ENCODE measurements at places on chromosomes 11 and 22. TPM values are rescaled to one million over a fixed set of nuclear protein-coding genes. Genes with fewer than 3 reads are reported as not detected.

MYH9 gene
- 1,031 TPM for total RNA-seq

- DNase-seq, result peak; percentile 74
These were observed 44.2 kb upstream of the LINC01488 start for GRCh38 chr11:69437001-69437875.

GRCh38 chr11:60125956-60126585 is 37.6 kb downstream of the MS4A2 start:
- DNase-seq, result peak; percentile 84

DNA sequence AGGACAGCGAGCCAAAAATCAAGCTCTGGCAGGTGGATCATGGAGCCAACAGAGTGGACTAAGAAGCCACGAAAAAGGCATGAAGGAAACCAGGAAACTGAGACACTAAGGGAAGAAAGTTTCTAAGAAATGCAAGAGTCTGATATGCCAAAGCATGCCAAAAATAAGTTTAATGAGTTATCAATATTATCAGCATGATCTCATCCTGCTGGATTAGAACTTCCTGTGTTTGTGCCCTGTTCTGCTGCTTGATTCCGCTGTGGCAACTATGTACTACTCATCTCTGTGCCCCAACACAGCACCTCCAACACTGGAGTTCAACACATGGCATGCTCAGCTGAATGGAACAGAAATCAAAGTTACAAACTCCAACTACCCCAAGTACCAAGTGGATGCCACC is 10.8 kb downstream of the SNX19 start:
- DNase-seq, result no peak

AGBL2 gene
- total RNA-seq, result 2.1 TPM

DNA sequence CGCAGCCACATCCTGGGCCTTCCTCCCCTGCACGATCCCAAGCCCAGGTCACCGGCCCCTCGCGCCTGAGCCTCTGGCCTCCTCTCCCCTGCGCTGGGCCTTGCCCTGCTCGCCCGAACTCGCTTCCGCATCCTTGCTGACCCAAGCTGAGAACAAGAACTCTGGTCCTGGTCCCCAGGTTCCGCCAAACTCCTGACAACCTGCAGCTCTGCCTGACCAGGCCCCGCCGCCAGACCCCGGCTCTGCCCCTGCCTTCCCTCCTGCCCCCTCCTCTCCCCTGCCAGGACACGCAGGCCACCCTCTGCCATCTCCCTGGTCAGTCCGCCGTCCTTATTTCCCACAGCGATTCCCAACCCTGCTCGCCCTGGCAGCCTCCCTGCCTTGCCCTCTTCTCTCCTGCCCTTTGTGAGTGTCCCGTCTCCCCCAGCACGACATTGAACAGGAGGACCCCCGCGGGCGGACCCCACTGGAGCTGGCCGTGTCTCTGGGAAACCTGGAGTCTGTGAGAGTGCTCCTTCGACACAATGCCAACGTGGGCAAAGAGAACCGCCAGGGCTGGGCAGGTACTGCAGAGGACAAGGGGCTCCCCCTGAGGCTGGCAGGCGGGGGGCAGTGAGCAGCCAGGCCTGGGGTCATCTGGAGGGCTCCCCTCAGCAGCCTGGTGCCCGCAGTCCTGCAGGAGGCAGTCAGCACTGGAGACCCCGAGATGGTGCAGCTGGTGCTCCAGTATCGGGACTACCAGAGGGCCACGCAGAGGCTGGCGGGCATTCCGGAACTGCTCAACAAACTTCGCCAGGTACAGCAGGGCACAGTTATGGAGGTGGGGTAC is 762 bp downstream of the ANKRD13D start:
- no peak for DNase-seq

All from renal cortical epithelial cell (primary cell).